Right ventricle myocardium superior (tissue), 1 donor: ENCODE measurements at places on chromosomes 13 and 19.

DNA sequence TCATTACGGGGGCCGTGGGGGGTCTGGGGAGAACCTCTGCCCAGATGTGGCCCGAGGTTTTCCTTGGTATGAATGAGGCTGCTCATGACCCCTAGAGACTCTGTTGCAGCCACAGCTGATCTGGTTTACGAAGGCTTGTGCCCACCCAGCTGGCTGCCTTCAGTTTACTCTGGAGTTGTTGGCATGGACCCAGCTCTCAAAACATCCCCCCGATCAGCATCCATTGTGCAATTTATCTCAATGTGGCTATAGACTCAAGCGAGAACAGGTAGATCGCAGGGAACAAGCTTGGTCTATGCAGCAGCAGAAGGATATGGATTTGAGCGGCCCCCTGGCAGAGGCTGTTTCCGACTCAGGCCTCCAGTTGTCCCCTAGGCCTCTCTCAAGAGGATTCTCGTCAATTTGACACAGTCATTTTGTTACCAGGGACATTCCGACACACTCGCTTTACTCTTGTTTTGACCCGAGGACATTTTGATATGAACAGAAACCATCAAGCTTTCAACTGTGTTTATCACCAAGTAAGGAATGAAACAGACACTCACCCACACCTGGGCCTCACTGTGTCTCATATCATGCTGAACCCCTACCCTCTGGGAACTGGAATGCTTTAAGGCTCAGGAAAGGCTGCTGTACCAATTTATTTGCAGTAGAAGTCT is 161.5 kb downstream of the KATNAL1 start:
- DNase-seq, result no peak

- no peak for DNase-seq
These were observed 41.4 kb downstream of the SUCLA2 start for GRCh38 chr13:47959468-47960247.

DNA sequence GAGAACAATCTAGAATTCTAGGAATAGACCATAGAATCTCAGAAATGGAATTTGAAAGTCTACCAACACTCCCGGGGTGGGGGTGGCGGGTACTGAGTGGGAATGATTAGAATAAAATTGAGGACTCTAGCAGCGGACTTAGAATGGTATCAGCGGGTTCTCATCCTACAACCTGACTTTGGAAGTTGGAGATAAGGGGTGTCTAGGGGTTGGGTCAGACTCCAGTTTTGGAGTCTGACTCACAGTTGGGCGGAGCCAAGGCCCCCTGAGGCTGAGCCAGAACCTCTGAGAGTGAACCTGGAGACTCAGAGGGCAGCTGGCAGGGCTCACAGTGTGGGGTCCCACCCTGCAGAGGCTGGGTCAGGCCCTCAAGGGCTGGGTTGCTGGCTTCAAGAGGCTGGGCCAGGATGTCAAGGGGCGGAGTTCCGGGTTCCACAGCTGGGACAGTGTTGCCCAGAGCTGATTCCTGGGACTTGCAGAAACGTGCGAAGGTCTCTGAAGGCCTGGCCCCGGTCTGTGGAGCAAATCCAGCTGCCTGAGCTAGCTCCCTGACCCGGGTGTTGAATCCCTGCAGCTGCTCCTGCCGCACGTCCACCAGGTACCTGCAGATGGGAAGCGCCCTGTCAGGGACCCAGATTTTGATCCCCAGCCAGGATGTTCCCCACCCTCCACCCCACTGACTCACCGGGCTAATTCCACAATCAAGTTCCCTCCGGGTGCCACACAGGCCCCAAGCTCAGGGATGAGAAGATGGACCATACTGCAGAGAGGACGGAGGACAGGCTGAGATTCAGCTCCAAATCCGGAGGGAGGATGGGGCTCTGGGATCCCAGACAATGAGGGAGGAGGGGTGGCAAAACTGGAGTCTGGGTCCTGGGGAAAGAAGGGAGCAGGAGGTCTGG is 1.6 kb upstream of the TNNI3 start:
- peak; percentile 90 for DNase-seq

DNA sequence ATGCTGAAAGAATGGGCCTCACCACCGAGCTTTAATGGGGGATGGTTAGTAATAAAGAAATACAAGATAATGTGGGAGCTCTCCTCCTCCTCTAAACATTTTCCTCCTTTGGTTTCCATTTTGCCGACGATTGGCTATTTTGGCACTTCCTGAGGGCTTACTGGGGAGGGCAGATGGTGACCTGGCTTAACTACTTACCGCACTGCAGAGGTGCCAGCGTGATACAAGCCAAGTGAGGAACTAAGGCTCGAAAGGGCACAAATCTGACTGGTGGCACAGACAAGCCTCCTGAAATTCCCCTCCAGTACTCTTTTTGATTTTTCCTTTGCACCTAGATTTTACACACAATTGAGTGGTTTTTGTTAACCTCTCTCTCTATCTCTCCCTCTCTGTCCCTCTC is 53.3 kb upstream of the RAP2A start:
- DNase-seq, result no peak

DNA sequence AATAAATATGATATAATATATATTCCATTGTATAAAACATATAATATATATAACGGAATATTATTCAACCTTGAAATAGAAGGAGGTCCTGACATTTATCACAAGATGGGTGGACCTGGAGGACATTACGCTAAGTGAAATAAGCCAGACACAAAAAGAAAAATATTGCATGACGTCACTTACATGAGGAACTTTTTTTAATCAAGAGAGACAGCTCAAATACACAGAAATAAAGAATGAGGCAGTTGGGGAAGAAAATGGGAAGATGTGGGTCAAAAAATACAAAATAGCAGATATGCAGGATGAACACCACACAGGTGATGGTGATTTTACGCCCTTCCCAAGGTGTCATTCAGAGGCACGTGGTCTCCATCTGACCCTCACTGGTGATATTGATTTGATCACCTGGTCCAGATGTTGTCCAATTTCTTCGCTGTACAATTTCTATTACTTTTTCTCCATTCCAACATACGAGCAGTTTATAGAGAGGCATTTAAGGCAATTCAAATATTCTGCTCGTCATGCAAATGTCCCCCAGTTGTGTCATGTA is 513 bp upstream of the ZNF317 start:
- no peak for DNase-seq

DNA sequence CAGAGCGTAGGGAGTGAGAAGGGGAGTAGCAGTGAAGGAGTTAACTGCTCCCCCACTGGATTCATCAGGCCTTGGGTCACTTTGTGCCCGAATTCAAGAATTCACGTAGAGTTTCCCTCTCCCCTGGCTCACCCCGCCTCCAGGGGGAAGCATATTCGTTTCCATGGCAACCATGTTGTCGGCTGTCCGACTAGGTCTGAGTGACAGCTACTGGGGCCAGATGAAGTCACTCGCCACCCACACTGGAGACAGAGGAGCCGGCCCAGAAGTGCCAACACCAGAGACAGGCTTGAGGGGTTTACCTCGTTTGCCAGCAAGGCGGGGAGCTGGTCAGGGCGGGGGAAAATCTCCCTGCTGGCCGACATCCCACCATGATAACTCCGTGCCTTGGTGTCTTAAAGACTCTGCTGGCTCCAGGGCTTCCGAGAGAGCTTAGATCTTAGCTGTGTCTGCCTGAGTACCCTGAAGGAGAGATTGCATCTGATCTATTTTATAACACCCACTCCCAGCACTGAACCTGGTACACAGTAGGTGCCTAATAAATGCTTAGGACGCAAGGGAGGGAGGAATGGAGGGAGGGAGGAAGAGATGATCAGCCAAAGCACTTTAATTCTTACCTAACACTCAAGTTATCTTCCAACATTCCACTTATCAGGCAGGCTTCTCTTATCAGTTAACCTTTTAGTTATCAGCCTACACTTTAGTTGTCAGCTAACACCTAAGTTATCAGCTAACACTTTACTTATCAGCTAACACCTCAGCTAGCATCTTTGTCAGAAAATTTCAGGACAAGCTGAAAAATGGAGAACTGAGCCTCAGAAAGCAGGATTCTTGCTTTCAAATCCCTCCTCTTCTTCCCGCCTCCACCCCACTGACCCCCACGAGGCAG is 57.2 kb upstream of the ZNRF4 start:
- no peak for DNase-seq

GRCh38 chr19:38417544-38418506 is 8.2 kb downstream of the RASGRP4 start:
- peak; percentile 87 for DNase-seq

GRCh38 chr13:94967183-94968039 is 255.1 kb upstream of the SOX21 start:
- DNase-seq, result peak; percentile 33

GRCh38 chr13:40665126-40666044 is 1.1 kb downstream of the FOXO1 start:
- peak; percentile 64 for DNase-seq

- DNase-seq, result no peak
These were observed 4.6 kb downstream of the ZNF444 start for GRCh38 chr19:56145698-56146097.

GRCh38 chr19:45643024-45643926 is 4.1 kb upstream of the EML2 start:
- DNase-seq, result peak; percentile 93

DNA sequence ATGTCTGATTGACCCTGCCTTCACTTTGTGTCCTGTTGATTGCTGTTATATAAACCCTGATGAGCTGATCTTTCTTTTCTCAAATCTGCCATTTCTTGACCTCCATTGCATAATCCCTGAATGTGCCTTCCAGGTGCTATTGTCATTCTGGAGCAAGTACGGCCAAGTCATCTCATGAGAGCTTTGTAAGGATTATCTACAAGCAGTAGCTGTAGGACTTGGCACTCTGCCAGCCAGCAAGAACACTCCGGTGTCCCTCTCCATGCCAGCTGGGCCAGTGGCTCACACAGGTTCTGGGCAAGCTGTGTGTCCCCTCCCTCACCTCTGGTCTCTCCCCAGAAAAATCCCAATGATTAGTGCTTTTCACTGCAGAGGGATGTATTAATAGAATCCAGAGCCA is 348.1 kb downstream of the FOXO1 start:
- peak; percentile 71 for DNase-seq

- DNase-seq, result no peak
These were observed 106.4 kb upstream of the MLNR start for GRCh38 chr13:49113526-49114286.

DNA sequence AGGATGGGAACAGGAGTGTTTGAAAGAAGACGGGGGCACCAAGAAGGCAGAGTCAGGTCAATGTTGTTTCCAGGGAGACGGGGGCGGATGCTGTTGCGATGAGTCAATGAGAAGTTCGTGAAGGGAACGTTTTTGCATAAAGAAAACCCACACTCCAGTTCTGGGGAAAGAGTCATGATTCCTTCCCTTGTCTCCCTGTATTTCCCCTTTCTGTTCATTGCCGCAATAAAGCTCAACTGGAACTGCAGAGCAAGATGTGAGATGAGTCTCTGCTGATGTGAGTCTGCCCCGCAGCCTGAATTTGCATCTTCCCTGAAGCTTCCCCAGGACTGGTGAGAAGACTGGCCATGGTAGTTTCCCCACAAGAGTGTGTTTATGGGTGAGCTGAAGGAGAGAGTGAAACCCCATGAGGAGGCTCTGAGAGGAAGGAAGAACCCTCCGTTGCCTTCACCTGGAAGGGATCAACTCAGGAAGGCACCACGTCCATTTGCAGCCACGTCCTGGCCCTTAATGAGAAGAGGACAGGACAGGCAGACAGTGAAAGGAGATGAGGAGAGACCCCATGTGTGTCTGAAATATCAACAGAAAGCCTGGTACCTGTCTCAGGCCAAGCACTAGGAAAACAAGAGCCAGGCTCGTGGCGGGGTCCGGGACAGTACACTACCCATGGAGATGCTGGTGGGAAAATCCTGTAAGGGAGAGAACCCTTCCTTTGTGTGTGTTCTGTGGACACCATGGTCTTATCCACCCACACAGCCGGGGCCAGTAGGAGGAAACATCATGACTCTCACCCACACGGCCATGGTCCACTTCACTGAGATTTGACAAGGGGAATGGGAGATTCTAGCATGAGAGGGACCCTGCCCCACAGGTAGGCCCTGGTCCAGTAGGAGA is 13.7 kb downstream of the LILRA1 start:
- DNase-seq, result no peak
